Stimulated activated CD4-positive, alpha-beta T cell treated with anti-CD3 and anti-CD28 coated beads, Interleukin-1b, Interleukin-23, amount 100 ng/mL, for 24 hours (primary cell): ENCODE measurements at places on chromosomes 2 and 18.

DNA sequence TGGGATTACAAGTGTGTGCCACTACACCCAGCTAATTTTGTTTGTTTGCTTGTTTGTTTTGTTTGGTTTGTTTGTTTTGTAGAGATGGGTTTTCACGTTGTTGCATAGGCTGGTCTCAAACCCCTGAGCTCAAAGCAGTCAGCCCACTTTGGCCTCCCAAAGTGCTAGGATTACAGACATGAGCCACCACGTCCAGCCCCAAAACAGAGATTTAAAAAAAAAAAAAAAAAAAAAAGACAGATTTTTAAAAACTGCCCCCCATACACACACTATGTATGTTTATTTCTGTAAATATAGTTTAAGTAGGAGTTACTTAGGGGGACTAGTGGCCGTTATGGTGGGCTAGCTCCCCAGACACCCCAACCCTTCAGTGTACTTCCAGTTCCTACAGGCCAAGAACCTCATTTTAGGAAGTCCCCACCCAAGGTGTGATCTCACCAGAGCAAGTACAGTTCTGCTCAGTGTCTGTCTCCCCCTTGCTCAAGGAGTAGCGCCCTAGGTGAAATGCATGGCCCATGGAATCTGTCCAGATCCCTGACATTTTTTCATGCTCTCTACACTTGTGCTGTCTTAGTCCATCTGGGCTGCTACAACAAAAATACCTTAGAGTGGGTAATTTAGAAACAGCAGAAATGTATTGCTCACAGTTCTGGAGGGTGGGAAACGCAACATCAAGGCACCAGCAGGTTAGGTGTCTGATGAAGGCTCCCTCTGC, 1.6 kb upstream of the TMBIM1 start:
- no peak for DNase-seq

GRCh38 chr2:20501974-20502373, 55.1 kb downstream of the RHOB start:
- DNase-seq: no peak

GRCh38 chr18:41767960-41768359, 187.1 kb upstream of the PIK3C3 start:
- DNase-seq: no peak

DNA sequence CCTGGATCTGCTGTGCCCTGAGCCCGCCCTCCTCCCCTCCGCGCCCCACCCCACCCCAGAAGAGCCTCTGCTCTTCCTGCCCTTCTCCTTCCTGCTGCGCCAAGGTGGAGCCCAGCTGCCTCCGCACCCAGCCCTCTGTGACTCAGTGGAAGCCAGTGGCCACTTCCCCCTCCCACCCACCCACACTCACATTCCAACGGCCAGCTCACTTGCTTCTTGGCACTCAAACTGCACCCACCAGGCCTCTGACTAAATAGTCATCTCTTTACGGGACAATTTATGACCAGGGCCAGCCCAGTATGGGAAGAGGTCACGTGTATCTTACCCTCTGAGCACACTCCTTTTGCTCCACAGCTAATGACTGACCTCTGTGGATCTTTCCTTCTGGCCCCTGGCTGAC, 150.4 kb upstream of the SLC1A4 start:
- no peak for DNase-seq

DNA sequence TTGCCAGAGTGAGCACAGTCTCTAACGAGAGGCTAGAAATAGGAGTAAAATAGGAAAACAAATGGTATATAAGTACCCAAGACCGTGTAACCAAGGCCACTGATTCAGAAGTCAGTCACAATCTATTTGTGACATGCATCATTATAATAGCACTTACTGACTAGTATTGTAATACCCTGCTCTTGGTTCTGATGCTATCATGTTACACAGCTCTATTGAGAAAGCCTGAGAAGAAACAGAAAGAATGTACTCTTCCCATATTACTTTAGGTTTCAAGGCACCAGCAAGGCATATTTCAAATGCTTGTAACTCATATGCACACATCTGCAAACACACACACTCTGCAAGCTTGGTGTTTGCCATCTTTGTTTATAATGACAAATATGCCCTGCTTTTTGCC, 746.4 kb downstream of the SLC4A3 start:
- no peak for DNase-seq

- DNase-seq: no peak
These were observed 1.0 kb upstream of the CUL3 start for GRCh38 chr2:224586127-224586695.

- DNase-seq: no peak
These were observed 90.2 kb downstream of the ACTR2 start for GRCh38 chr2:65317841-65318240.

DNA sequence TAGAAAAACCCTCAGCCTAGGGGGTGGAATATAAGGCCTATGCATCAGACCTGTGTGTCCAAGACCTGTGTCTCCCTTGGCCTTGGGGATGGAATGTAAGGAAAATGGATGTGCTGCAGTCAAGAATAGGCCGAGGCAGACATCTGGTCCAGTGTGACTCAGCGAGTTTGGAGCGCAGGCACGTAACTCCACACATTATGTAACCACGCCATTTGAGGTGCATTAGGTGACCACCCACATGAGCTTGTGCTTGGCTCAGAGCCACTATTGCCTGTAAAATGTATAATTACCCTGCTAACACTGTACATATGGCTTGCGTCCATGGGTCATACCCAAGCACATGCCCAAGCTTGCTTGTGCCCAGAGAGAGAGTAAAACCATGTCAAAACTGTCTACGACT, 580.9 kb upstream of the HNMT start:
- no peak for DNase-seq

DNA sequence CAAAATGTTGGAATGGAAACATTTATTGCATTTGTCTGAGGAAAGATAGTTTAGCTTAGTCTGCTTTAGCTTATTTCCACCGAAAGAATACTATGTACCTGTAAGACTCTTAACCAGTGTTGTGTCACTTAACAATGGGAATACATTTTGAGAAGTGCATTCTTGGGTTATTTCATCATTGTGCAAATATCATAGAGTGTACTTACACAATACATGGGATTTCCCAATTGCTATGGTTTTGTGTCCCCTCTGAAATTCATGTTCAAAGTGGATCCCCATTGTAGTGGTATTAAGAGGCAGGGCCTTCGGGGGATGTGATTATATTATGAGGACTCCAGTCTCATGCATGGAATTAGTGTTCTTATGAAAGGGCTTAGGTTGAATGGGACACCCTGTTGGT, 249.4 kb upstream of the UBE2E3 start:
- no peak for DNase-seq

DNA sequence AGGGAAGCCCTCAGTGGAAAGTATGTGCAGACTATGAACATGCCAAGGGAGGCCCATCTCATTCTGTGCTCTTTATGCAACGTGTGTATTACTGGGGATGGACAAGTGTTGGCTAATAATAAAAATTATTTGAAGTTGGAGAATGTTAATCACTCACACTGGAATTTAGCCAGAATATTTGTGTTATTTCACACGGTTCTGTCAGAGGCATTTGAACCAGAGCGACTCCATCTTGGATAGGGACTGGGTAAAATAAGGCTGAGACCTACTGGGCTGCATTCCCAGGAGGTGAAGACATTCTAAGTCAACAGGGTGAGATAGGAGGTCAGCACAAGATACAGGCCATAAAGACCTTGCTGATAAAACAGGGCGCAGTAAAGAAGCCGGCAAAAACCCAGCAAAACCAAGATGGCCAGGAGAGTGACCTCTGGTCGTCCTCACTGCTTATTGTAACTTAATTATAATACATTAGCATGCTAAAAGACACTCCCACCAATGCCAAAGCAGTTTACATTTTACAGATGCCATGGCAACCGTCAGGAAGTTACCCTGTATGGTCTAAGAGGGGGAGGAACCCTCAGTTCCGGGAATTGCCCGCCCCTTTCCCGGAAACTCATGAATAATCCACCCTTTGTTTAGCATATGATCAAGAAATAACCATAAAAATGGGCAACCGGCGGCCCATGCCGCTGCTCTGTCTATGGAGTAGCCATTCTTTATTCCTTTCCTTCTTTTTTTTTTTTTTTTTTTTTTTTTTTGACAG, 2.6 kb upstream of the FZD5 start:
- DNase-seq: no peak

DNA sequence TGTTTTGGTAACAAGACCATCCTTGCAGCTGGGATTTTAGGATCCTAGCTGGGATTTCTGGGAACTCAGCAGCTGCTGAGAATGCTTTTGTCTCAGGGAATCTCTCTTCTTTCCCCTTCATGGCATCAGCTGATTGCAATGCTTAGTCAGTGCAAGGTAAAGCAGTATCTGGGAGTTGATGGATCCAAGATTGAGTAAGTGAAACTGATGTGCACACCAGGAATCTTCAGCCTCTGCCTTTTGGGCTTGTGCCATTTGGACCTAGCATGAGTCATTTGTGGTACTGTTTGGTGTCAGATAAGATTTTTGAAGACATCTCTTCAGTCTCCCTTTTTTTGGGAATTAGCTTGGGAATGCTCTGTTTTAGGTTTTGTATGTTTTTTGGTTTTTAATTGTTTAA, 363.3 kb upstream of the TFPI start:
- DNase-seq: no peak

DNA sequence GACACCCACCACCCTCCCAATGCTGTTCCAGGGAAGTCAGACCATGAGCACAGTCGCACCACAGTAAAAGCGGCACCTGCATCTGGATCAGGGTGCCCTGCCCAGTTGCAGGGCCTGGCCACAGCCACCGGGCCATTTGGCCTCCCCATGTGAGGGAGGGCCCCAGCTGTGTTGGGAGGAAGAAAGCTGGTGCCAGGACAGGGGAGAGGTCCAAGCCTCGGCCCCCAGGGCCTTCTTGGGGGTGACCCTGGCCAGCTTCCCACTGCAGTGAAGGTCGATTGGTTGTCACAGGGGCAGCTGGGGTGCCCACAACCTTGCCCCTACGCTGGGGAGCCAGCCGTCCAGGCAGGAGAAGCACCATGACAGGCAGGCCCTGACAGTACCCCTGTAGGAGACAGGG, 183.2 kb upstream of the RAB6C start:
- no peak for DNase-seq

DNA sequence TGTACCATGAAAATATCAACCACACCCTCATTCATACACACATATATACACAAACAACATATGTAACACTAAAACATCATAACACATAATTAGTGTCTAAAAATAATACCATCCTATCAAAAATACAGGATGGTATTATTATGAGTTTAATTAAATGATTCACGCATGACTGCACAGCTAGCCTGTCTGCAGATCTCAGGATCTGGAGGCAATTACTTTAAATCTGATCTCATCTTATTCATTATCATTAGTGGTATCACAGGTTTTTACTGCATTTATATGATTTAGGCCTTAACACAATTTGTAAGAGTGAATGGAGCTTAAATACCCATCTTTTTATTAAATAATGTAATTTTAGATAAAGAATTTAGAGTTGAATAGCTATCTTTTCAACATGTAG, 443.4 kb upstream of the LINC00305 start:
- no peak for DNase-seq

DNA sequence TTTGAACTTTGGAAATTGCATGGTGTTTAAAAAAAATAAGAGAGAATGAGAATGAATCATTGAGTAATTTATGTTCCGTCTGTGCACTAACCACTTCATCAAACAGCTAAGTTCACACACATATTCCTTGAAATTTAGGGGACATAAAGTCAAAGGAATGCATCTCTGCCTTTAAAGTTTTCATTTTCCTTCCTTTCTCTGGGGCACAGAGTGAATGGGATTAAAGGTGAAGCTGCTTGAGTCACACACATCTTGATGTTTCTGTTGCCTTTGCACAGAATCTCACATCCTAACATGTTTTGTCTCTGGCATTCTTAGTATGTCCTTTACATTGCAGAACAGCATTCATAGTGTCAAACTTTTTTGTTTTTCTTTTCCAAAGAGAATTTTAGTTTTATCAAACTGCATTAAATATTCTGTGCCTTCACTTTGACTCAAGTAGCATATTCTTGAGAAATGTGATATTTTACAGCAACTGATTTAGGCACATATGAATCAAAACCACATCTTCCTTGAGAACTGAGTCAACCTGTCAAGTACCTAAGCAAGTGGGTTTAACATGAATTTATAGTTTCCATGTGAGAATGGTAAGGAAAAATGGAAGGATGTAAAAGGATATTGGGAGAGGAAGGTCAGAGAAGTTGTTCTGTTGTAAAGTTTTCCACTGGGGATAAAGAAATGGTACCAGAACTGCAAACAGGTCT, 169.1 kb upstream of the THUMPD2 start:
- no peak for DNase-seq

- DNase-seq: peak; percentile 55
These were observed 18.0 kb downstream of the ARID5A start for GRCh38 chr2:96554293-96555145.

DNA sequence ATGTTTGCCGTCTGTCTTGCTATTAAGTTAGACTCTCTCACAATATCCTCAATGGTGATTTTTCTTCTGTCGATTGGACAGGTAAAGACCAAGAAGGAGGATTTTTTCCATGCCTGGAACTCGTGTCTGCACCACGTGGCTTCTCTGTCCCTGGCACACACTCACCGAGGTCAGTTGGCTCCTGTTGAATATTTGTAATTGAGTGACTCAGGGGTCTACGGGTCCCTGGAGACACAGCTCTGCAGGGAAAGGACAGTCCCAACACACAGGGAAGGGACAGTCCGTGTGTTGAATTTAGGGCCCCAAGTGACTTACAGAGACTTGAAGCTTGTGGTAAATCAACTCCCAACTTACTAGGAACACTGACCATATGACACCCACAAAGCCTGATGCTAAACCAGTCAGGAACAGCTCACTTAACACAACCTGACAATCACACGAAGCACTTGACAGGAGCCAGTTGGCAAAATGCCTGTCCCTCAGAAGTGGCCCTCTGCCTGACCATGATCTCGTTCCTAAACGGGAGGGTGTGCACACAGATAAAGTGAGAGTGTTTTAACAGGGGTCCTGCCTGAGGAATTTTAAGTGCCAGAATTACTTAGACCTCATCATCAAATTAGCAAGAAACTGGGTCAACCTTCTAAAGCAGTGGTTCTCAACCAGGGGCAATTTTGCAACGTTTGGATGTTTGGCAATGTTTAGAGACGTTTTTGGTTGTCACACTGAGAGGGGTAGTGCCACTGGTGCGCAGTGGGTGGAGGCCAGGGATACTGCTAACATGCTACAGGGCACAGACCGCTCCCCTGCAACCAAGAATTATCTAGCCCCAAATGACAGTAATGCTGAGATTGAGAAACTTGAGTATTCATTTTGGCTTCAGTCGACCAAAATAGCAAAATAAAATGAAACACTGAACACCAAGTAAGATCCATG, 88.9 kb upstream of the BCL2L11 start:
- DNase-seq: no peak

GRCh38 chr2:184154438-184154837, 443.9 kb upstream of the ZNF804A start:
- no peak for DNase-seq

- no peak for DNase-seq
These were observed 32.8 kb downstream of the AOX1 start for GRCh38 chr2:200618590-200619021.

GRCh38 chr2:188382107-188382506, 90.4 kb downstream of the GULP1 start:
- DNase-seq: no peak

GRCh38 chr2:177241711-177242120, 22.8 kb downstream of the NFE2L2 start:
- no peak for DNase-seq
